ENCODE measurements at places on chromosomes 11 and 22.

DNA sequence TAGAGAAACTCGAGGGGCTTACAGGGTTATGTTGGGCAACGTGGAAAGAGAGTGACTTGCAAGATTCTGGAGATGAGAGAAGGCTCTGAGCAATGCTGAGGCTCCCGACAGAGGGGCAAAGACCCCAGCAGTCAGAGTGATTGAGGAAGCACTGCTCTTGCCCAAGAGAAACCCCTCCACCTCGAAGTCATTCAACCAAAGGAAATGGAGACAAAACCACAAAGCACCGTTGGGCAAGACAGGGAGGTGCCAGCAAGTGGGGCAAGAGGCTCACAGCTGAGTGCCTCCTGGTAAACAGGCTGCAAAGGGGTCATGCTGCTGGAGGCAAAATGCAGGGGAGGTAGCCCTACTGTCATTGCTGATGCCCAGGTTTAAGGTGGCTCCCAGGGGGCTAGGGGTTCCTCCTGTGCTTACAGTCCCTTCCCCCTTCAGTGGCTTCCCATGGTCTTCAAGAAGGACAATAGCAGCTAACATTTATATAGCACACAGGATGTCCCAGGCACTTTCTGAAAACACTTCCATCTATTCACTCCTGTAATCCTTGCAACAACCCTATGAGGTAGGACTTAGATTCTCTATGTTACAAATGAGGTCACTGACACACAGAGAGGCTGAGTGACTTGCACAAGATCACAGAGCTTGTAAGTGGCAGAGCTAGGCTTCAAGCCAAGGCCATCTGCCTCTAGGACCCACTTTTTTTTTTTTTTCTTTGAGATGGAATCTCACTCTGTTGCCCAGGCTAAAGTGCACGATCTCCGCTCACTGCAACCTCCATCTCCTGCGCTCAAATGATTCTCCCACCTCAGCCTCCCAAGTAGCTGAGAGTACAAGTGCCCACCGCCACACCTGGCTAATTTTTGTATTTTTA lies 18.1 kb upstream of the MYH9 start:
- no peak for DNase-seq

- no peak for DNase-seq
Observed at GRCh38 chr22:36337365-36338130, 50.2 kb downstream of the MYH9 start.

- DNase-seq: no peak
Observed at GRCh38 chr22:27144321-27144720, 486.9 kb downstream of the MIAT start.

DNA sequence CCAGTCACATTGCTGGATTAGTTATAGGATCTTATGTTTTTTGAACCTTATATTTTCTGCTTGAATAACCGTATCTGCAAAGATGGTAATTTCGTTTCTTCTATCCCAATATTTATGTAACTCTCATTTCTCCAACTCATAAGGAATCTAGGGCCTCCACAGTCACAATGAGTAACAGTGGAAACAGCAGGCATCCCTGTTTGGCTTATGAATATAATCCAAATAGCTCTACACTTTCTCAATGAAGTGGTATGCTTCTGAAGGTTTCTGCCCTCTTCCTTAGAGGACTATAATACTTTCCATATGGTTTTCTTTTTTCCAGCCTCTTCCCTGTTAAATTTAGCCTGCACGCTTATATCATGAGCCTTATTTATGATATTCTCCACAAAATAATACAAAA lies 16.5 kb downstream of the ATP6V1E1 start:
- no peak for DNase-seq

DNA sequence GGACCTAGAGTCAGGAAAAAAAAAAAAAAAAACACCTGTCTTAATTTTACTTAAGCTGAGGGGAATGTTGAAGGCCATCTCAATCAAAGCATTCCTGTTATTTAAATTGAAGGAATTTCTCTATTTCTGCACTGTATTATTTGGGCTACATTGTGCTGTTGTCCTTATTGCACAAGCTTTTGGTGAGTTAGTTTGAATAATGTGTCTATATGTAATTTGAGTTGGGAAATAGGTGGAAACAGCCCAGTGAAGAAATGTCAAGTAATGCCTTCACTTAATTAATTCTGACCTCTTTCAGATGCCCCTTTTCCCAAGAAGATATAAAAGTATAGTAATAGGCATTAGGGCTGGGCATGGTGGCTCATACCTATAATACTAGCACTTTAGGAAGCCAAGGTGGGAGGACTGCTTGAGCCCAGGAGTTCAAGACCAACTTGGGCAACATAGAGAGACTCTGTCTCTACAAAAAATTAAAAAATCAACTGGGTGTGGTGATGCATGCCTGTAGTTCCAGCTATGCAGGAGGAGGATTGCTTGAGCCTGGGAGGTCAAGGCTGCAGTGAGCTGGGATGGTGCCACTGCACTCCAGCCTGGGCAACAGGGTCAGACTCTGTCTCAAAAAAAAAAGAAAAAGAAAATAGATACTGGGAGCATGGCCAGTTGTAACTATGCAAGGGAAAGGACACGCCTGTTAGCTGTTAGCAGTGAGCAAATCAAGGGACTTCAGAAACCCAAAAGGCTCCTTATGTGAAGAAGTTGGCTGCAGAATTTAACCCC lies 34.9 kb downstream of the OR10A6 start:
- DNase-seq: no peak

GRCh38 chr11:117415358-117415896 lies 87.8 kb downstream of the CEP164 start:
- DNase-seq: no peak

DNA sequence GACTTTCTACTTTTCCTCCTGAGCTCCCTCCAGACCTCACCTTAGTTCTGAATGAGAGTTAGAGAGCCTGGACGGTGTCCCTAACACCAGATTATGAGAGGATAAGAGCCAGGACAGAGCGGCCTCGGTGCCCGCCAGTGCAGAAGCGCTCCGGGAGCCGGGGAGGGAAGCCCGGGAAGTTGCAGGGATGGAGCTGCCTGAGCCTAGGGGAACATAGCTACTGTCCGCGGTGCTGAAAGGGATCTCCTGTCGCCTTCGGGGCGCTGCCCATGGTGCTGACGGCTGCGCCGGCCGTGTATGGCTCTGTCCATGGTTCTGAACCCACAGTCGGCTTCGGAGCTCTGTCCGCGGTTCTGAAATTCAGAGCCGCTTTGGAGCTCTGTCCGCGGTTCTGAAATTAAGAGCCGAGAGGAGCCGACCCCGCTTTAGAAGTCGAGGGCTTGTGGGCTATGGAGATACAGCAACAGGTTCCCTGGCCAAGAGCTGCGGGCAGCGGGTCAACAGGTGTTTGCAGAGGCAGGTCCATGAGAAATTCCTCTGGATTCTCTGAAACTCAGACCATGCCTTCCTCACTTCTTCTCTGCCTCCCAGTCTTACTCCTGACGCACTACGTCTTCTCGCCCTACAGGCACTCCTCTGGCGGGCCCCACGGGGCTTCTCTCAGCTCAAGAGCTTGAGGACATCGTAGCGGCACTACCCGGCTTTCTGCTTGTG lies 814 bp downstream of the NPAS4 start:
- DNase-seq: peak; percentile 94

All from GM13976 (cell line).